ENCODE measurements at places on chromosomes 7 and 10. TPM values are rescaled to one million over a fixed set of nuclear protein-coding genes. Genes with fewer than 3 reads are reported as not detected.

GRCh38 chr7:38190011-38190410 is 12.0 kb downstream of the STARD3NL start:
- DNase-seq = no peak

GRCh38 chr7:1027242-1028043 is 16.9 kb upstream of the GPR146 start:
- no peak for DNase-seq

GRCh38 chr7:107236862-107237261 is 68.1 kb downstream of the HBP1 start:
- DNase-seq = no peak

Gene CASTOR2
- 5.5 TPM for polyA plus RNA-seq

Gene BLVRA
- polyA plus RNA-seq = 65.3 TPM

DNA sequence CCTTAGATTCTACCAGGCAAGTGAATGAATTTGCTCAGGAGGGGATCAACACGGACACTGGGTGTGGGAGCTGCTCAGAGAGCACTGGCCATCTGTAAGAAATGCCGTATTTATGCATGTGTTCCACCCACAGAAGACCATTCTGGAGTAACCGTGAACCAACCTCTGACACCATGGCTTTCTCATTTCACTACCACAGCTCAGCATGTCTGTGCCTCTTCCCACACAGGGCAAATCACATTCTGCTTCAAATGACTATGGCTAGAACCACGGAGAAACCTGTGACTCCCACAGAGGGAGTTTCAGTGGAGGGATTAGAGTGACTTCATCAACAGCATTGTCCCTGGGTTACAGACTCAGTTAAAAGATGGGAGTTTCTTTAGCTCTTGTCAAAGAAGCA is 893.4 kb downstream of the XPNPEP1 start:
- no peak for DNase-seq

Gene GSTK1
- 185 TPM for polyA plus RNA-seq

Gene OR2A7
- 9.2 TPM for polyA plus RNA-seq

Gene NCF1
- polyA plus RNA-seq = 1.5 TPM

DNA sequence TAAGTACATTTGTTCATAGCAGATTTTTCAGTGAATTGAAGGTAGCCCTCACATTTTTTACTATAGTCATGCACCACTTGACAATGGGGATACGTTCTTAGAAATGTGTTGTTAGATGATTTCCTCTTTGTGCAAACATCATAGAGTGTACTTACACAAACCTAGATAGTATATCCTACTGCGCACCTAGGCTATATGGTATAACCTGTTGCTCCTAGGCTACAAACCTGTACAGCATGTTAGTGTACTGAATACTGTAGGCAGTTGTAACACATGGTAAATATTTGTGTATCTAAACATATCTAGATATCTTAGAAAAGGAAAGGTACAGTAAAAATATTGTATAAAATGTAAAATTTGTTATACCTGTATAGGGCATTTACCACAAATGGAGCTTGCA is 41.2 kb downstream of the TAX1BP1 start:
- DNase-seq = no peak

Gene BUD23
- polyA plus RNA-seq = 85.6 TPM

DNA sequence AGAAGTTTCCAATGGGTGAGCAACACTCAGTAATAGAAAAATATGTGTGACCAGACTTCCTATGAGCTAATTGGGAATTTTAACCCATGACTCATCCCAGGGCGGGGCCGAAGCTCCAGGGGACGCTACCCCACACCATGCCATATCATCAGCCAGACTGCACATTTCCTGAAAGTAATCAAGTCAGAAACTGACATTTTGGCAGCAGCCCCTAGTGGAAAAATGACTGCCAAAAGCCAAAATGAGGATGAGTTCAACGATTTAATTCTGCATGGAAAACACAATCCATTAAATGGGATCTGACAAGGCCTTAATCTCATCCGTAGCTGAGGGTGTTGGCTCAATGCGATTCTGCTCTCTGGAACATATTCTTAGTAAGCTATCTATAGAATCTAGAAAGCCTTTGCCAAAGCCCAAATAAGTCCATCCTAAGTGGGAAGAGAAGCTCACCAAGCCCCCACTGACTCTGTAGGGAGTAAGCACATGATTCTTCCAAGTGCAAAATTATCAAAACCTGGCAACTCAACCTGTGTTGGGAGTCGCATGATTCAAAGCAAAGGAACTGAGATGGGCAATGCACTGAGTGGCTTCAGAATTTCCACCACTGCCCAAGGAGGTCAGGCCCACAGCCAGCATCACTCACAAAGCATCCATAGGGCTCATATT is 93.1 kb upstream of the PDE1C start:
- DNase-seq = no peak

- DNase-seq = no peak
Measured at GRCh38 chr7:86793136-86793535, 149.4 kb downstream of the GRM3 start.

DNA sequence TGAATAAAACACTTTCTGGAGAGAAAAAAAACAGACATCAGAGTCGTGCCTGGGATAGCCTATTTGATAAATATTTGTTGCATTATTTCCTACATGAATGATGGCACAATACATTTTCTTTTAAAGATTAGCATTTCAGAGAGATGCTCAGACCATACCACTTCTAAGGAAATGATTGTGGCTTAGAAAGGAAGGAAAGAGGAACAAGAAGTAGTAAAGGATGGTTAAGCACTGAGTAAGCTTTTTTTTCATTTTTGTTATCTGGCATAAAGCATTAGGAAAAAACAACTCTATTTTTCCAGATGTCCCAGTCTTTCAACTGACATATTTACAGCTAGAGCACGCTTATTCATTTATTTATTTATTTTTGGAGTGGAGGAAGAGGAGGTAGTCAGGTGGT is 258.8 kb upstream of the TEX47 start:
- no peak for DNase-seq

Gene PARG
- 38.5 TPM for polyA plus RNA-seq

Gene SLC25A40
- 41.2 TPM for polyA plus RNA-seq

DNA sequence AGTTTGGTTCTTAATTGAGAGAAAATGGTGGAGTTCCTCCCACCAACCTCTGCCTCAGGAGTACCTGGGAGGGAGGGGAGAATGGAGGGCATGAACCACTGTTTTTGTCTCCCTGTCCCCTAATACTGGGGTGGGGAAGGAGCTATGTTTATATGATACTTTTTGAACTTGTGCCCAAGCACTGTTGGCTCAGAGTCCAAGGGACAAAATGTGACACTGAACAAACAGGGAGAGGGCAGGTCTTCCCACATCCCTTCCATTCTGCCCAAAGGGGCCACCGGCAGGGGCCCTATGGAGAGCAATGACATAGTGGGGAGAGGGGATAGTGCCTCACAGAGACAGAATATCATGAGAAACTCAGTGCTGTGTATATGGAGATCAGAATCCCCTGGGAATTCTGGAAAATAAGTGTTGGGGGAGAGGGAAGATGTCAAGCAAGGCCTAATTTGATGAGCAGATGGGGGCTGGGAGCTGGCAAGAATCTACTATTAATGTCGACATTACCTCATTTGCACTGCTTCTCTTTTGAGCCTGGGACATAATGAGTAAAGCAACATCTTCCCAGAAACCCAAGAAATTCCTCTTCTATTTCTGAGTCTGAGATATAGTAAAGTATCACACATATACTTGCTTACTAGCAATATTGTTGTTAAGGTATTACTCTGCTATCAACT is 180.6 kb downstream of the CYP26A1 start:
- no peak for DNase-seq

GRCh38 chr7:139673230-139673629 is 104.6 kb downstream of the HIPK2 start:
- no peak for DNase-seq

GRCh38 chr7:151087245-151088018 is 1.2 kb downstream of the AGAP3 start:
- no peak for DNase-seq
